ENCODE measurements at places on chromosomes 5 and 9. TPM values are rescaled to one million over a fixed set of nuclear protein-coding genes. Genes with fewer than 3 reads are reported as not detected.

PLPP7 gene
- 3.6 TPM for total RNA-seq

GTF3C5 gene
- 43.1 TPM for total RNA-seq

PHF24 gene
- not detected for total RNA-seq

ARHGEF28 gene
- total RNA-seq = 67.2 TPM

F12 gene
- 0.33 TPM for total RNA-seq

CCDC192 gene
- total RNA-seq = not detected

IL9 gene
- total RNA-seq = not detected

SPATA31E1 gene
- total RNA-seq = not detected

CDKN2A gene
- 6.2 TPM for total RNA-seq

CARD9 gene
- 0.78 TPM for total RNA-seq

TLR4 gene
- 7.6 TPM for total RNA-seq

CTXN3 gene
- not detected for total RNA-seq

Data from body of pancreas (tissue), 4 donors.